ENCODE measurements at places on chromosomes 6 and 20.

DNA sequence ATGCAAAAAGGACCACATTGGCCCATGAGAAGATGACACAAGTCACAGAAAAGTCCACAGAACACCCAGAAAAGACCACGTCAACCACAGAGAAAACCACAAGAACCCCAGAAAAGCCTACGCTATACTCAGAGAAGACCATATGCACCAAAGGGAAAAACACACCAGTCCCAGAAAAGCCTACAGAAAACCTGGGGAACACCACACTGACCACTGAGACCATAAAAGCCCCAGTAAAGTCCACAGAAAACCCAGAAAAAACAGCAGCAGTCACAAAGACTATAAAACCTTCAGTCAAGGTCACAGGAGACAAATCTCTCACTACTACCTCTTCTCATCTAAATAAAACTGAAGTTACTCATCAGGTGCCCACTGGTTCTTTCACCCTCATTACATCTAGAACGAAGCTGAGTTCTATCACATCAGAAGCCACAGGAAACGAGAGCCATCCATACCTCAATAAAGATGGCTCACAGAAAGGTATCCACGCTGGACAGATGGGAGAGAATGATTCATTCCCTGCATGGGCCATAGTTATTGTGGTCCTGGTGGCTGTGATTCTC is 11.2 kb downstream of the MUCL3 start:
- DNase-seq: no peak

DNA sequence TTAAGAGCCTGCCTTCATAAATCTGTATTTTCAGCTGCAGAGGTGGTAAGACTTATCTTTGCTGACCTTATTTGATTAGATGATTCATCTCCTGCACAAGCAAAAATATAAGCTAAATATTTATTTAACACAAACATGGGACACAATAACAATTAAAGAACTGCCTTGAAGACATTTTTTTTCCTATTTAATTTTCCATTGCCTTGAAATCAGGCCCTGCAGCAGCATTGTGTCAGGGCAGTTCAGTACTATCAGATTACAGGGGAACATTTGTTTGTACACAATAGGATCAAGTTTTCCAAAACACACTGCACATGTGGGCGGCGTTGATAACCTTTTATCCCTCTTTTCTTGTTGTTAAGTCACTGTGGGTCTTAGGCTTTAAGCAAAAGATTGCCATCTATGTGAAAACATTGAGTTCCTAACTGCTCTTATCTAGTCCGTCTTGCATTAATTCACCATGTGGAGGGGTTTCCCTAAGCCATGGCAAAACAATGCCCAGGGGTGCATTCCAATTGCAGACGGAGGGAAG is 7.4 kb downstream of the ADGRF5 start:
- no peak for DNase-seq

DNA sequence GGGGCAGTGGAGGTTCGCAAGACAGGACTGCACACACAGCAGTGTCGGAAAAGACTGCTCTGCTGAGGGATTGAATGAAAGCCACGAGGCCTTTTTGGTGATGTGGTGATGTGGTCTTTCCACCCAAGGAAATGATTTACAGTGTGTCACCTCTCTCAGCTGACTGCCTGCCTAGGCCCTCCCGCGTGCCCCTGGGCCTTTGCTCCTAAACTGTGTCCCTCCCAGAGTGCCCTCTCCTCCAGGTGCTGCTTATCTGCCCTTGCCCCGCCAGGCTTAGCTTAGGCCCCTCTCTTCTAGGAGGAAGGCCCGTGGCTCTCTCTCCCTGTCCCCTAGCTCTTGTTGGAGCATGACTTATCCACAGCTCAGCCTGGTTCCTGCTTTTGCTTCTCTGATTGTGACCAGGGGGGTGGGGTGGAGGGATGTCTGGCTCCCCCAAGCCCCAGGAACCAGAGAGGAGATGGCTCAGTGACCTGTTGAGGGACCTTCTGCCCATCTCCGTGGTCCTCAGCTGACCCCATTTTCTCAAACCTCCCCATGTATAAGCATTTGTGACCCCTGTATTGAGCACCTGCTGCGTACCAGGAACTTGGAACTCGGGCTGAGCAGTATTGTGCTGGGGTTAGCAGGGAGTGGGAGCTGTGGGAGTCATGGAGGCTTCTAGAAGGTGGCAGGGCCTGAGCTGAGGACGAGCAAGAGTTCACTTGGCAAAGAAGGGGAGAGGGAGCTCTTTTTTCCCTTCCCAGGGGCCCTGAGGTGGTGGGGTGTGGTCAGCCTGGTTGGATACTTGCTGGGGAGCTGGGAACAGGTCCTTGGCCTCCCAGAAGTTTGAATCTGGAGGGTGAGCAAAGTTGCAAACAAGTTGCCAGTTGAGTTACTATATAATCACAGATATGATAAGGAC is 2.2 kb downstream of the SRC start:
- DNase-seq: no peak

DNA sequence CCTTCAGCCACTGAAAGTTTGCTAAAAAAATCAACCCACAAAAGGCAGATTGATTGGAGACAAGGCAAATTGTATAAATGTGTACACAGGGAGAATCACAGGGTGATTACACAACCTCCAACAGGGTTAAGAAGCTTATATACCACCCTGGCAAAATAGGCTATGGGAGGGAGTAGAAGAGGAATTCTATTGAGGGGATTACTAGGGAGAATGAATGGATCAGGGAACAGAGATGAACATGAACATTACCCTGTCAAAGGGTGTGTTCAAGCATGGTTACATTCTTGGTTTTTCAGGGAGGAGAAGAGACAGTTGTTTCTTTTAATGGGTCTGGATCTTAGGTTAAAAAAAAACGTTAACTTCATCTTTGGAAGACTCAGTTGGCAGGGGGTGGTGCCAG is 5.1 kb upstream of the MRS2 start:
- DNase-seq: no peak

- peak; percentile 57 for DNase-seq
These were observed 145.7 kb downstream of the BTBD9 start for GRCh38 chr6:38493931-38494547.

DNA sequence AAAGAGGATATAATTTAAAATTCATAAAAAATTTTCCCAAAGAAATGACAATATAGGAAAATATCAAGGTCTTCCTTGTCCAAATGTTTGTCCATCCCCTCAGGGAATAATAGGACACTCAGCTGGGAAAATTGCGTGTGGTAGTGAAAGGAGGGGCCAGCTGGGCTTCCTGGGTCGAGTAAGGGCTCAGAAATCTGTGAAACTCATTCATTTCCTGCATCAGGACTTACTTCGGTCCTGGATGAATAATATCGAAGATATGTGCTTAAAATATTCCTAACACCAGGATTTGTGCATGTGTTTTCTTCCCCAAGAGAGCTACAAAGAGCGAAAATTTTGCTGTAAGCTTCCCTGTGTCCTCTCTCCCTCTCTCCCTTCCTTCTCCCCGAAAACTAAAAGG is 118.2 kb upstream of the GJE1 start:
- DNase-seq: no peak

DNA sequence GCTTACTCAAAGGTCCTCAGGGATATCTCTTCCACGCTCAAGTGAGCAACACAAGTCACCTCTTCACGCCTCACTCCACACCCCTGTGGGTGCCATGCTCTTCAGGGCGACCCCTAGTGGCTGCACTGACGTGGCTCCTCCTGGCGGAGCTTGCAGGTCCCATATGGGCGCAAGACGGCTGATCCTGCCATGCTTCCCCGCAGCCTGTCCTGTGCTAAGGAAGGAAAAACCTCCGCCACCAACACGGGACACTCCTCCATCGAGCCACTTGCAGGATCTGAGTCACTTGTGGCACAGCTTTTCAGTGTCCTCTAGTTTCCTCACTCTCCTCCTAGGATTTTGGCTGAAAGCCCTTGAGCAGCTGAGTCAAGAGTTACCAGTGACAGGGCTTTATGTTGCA is 90.7 kb downstream of the KHDC1L start:
- DNase-seq: no peak

DNA sequence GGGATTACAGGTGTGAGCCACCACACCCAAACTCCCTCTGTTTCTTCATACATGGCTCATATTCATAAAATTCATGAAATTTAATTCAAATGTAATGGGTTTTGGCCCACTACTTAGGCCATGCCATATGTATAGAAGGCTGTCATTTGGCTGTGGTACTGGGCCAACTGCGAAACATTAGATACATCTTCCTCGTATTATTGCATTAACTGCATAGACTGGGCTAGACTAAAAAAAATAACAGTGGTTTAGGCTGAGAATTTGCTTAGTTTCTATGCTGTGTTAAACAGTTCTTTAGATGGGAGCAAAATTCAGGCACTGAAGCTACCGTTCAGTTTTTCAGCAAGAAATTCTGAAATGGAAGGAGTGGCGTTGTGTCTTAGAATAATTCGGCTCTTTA is 133.6 kb downstream of the DOK5 start:
- no peak for DNase-seq

DNA sequence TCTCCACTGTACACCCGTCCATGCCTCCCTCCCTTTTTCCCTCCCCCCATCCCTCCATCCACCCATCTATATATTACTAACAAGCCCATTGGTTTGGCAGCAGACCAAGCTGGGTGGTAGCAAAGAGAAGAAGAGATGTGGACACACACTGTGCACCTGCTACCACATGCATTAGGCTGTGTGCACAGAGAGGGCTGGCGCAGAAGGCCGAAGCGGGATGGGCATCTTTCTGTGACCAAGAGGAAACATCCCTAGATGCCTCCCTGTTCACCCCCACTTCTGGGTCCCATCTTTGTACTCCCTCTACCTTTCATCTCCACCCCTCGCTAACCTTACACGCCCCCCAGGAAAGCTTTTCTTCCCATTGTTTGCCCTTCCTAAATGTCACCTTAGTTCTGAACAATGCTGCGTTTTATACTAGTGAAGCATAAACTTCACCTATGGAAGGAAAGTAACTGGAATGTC is 64.9 kb upstream of the AFDN start:
- DNase-seq: no peak

- no peak for DNase-seq
These were observed 67.9 kb downstream of the GCLC start for GRCh38 chr6:53476964-53477363.

DNA sequence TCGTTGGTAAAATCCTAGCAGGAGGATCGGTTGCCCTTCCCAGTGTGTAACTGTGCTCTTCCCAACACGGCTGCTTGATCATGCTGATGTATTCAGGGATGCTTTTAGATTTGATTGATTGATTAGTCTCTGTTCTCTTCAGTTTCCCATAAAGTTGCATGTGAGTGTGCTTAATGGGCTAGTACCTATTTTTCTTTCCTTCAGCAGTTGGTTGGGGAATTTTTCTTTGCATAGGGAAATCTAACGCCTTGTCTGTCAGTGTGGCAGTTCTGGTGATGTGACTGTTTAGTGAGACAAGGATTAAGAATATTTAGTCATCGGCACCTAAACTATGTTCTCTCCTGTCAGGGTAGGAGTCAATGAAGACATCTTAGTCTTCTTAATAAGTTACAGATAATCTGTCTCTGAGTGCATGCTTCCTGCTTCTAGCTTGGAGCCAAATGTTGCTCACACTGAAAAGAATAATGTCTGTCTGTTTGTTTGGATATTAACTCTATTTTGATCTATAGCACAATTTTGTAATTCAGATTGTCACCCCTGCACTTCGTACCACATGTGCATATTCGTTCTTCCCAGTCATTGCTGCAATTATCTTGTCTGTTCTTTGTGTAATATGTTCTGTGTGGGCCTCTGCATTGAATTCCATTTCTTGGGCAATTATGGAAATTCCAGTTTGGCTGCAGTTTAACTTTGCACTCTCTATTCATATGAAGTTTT is 169.9 kb downstream of the EDN1 start:
- DNase-seq: no peak

DNA sequence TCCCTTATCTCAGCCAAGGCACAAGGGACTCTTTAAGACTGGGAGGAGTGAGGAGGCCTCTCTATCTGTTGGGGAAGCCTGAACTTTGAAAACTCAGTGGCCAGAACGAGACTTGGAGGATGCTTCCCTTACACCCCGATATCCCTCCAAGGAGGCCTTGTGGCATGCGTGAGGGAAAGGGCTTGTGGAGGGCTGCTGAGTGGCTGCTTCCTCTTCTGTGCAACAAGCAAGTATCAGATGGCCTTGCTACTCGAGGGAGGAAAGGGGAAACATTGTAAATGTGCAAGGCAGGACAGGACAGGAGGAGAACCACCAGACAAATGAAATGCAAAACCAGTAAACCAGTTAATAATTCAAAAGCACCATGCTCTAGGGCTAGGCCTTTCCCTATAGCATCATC is 306.5 kb upstream of the MAP3K7 start:
- no peak for DNase-seq

GRCh38 chr6:32742374-32742773 is 1.2 kb downstream of the HLA-DQA2 start:
- DNase-seq: no peak

DNA sequence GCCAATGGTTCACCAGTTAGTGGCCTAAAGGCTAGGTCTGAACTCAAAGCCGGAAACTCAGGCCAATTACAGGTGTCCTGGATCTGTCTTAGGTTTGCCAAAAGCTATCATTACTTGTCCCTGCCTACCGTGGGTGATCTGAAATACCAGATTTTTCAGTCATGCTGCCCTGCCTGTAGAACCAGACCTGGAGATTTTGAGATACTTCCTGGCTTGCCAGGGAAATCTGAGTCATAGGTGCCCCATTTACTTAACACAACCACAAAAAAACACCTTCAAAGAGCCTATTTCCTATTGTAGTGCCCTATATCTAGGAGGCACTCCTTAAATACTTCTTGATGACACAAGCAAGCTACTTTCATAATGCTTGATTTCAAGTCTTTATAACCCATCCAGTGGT is 13.9 kb upstream of the RANBP9 start:
- no peak for DNase-seq

DNA sequence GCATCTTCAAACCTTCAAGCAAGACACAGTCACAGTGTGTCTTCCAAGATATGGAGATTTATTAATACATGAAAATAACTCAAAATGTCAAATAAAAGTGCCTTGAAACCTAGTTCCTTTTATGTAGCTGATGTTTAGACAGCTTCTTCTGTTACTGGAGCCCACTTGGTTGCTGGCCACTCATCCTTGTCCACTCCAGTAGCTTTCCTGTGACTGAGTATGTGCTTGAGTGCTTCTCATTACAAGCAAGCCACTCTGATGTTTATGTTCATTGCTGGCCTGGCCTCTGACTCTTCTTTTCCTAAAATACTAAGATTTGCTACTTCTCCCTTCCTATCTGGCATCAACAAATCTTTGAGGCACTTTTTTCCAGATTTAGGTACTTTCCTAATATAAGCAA is 545.2 kb upstream of the MAN1A1 start:
- no peak for DNase-seq

DNA sequence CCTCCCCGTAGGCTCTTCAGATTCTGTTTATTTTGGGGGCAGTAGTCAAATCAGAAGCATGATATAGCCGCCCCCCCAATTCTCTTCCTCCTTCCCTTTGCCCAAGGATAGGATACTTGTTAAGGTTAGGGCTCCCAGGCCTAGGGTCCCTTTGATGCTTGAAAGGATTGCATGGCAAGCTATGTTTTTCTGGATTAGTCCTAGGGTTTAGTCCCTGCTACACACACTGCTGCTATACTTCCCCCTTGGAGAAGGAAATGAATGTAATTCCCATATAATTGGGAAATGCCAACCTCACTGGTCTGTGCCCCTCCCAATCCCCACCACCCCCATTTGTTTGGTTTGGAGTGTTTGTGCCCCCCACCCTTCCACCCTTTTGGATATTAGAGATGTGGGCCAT is 62.8 kb downstream of the ZFAND3 start:
- DNase-seq: no peak
